ENCODE measurements at places on chromosomes 4 and X.

DNA sequence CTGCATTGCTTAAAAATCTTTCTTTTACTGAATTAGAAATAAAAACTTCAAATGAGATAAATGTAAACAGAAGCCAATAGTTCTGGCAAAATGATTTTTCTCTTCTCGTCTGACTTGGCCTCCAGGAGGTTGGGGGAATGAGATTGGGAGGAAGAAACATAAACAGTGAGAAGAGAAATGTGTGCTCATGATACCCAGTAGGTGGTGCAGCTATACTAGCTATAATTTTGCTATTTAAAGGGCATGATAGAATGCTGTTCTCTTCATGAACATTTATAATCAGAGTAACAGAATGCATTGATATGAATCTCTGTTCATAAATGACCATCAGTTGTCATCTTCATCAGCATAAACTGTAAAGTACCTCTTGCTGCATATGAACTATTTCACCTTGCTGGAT is 85.5 kb downstream of the TACR3 start:
- DNase-seq, result no peak

- no peak for DNase-seq
Measured at GRCh38 chrX:10356979-10357378, 200.2 kb downstream of the CLCN4 start.

DNA sequence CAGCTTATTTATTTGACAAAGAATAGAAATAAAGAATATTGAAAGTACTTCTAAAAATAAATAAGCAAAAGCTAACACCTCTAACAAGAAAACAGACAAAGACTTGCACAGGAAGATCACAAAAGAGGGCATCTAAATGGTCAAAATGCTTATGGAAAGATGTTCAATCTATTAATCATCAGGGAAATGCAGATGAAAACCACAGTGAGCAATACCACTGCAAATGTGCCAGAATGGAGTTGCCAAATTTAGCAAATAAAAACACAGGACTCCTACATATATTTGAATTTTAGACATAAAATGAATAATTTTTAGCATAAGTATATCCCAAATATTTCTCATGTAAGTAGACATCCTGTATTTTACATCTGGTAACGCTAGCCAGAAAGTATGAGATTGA is 56.1 kb upstream of the HPGD start:
- no peak for DNase-seq

- no peak for DNase-seq
Measured at GRCh38 chr4:144574000-144574399, 72.0 kb upstream of the HHIP start.

- DNase-seq, result no peak
Measured at GRCh38 chrX:112368371-112368770, 285.8 kb upstream of the TRPC5 start.

DNA sequence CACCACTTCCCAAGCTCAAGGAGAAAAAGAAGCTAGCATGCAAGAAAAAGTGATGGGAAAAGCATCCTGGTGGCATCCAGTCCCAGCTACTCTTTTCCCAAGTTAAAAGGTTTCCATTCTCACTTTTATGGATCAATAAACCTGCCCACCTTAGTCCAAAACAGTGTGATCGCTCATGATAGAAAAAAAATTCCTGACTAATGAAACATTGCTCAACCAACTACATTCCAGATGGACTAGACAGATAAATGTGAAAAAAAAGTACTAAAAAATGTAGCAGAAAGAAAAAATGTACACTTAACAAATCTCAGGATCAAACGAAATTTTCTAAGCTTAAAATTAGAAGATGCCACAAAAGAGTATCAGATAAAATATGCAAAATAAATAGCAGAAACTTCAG is 312.2 kb downstream of the TMA16 start:
- no peak for DNase-seq

GRCh38 chr4:152500800-152501434 is 35.0 kb downstream of the FBXW7 start:
- DNase-seq, result peak; percentile 56

DNA sequence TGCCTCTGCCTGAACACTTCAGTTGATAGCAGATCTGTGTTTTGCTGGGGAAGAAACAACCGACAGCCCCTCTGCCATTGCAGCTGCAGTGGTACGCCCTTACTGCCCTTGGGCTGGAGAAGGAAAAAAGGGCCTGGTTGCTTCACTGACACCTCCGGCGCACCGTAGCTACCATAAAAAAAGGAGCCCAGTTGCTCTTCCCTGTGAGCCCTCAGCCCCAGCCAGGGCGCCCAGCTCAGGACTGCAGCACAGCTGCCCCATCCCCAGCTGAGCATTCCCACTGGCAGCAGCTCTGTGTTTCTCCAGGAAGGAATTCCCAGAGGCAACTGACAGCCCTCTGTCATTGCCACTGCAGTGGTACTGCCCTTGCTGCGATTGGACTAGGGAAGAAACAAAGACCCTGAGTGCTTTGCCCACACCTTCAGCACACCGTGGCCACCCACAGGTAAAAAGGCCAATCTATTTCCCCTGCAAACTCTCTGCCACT is 142.7 kb downstream of the DKK2 start:
- DNase-seq, result no peak

DNA sequence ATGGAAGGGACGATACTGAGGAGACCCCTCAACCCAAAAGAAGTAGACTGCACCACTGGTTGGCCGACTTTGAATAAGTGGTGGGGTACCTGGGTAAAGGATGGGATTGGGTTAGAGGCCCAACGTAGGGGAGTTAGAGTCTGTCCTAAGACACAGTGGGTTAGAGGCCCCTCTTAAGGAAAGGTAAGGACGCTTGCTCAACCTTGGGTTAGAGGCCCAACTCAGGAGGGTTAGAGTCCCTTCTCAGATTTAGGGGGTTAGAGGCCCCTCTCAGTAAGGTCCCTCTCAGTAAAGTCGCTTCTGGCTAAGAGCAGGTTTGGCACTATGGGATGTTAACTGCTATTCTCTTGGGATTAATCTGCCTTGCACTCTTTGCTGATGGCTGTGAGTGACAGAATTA is 81.3 kb downstream of the ACOX3 start:
- no peak for DNase-seq

DNA sequence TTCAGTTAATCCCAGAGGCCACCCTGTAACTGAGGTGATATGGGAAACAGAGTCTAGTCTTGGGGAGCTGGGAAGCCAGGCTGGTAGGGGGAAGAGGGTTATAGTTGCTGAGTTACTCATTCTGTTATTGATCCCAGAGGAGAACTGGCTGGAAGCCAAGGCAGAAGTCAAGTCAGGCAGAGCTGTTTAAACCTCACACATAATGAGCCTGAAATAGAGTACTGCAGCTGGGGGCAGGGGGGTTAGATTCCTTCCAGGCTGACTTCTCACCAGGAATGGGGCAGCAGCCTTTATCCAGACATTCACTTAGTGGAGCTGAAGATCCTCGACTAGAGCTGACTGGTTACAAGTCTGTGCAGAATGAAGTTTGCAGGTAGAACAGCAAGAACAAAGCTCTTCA is 144.9 kb downstream of the C4orf33 start:
- DNase-seq, result no peak

GRCh38 chr4:105620640-105621323 is 68.4 kb downstream of the ARHGEF38 start:
- no peak for DNase-seq

GRCh38 chrX:120145295-120145925 is 13.0 kb upstream of the RHOXF2 start:
- DNase-seq, result no peak

GRCh38 chr4:54575919-54576318 is 81.8 kb upstream of the KIT start:
- DNase-seq, result no peak

GRCh38 chr4:89119166-89119565 is 7.8 kb downstream of the TIGD2 start:
- DNase-seq, result no peak

GRCh38 chrX:32532262-32532661 is 679.1 kb downstream of the DMD start:
- no peak for DNase-seq

GRCh38 chr4:125283707-125284279 is 31.0 kb upstream of the FAT4 start:
- no peak for DNase-seq

DNA sequence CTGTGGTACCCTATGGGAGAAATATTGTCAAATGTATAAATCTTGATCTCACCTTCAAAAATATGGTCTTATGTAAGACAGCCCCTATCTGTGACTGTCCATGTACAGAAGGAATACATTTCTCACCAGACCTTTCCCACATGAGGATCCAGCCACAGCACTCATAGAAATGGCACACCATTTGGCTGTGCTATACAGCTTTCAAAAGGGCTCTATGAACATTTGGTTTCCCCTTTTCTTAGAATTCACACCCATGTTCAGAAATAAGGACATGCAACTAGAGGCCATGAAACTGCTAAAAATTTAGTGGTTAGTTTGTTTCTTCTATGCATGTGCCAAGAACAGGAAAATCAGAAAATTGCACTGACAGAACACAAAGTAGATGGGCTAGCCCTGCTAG is 62.7 kb downstream of the ANTXR2 start:
- DNase-seq, result no peak

DNA sequence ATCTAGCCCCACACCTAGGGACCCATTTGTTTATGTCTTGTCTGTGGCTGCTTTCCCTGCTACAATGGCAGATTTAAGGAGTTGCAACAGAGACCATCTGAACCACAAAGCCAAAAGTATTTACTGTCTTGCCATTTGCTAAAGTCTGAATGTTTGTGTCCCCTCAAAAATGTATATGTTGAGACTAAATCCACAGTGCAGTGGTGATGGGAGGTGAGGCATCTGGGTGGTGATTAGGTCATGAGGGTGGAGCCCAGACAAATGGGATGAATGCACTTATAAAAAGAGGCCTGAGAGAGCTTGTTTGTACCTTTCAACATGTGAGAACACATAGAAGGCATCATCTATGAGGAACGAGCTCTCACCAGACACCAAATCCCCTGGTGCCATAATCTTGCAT is 137.3 kb downstream of the TMEM144 start:
- DNase-seq, result no peak

DNA sequence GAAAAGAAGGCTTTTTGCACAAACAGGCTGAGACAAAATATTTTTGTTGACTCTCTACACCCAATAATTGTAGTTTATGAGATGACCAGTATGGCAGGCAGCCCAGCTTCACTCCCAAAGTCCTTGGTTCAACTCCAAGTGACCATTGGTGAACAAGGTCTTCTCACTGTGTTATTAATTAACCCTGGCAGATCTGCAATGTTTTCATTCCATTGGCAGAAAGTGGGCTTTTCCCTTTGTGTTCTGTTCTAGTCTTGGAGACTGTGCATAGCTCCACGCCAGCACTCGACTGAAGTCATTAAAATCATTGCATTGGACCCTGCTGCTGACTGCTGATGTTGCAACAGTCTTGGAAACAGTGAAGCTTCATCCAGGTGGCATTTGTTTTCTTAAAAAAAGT is 277.3 kb upstream of the HAND2 start:
- DNase-seq, result no peak

- no peak for DNase-seq
Measured at GRCh38 chr4:126777649-126778048, 855.1 kb upstream of the INTU start.

DNA sequence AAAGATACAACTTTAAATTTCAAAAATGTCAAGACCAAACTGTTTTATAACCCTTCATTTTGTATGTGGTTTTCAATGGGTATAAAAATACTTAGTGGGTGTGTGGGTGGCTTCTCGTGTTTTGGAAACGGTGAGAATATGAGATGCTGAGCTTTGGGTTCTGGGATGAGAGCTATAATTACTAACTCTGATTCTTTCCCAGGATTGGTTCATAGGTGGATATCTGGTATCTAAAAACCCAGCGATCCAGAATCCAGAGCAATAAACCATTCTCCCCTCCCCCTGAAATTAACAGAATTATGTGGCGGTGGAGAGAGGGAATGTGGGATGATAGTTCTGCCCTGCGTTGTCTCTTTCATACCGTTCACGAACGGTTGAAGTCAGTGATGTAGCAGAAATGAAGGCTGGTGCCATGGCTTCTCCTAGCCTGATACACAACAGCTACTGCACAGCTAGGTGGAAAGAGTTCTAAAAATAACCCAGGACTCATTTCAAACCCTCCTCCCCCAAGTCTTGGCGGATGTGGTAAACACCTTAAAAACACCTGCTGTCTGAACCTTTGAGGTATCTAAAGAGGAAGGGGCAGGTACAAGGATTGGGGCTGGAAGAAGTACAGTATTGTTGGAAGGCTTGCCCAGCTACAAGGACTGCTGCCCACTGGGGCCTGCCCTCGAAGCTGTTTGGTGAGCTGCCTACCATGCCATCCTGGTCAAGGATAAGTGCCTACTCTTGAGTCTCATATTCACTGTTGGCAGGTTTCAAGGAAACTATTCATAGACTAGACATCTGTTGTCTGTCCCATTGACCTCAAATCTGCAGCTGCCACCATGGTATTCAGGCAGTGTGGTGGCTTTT is 44.5 kb downstream of the SEPTIN11 start:
- peak; percentile 54 for DNase-seq

GRCh38 chr4:166341992-166342391 is 469.0 kb downstream of the TLL1 start:
- DNase-seq, result no peak

GRCh38 chrX:77786365-77786680 is 307 bp upstream of the ATRX start:
- no peak for DNase-seq

- DNase-seq, result no peak
Measured at GRCh38 chrX:108177351-108178142, 86.0 kb downstream of the ATG4A start.

- no peak for DNase-seq
Measured at GRCh38 chr4:153296040-153296823, 48.3 kb upstream of the MND1 start.

DNA sequence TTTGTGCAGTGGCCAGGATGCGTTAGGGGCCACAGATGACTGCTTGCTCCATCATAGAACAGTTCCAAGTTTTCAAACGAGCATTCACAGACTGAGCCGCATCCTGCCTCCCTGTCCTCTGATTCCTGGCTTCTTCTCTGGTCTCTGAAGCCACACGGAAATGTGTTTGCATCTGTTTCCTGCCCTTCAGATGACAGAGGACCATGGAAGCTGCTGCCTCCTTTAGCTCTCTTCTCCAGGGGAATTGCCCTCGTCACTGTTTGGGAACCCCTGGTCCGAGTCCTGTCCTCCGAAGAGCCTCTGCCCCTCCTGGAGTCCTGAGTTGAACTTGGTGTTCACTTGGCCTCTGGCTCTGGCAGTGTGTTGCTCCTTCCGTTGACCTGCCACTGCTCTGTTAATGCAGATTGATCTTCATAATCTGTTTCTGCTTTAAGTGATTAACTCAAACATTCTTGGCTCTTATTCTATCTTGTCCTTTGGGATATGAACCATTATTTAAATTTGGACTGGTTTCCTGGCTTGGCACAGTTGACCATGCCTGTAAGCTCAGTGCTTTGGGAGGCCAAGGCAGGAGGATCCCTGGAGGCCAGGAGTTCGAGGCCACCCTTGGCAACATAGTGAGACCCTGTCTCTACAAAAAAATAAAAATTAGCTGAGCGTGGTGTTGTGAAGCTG is 96.0 kb downstream of the PTTG2 start:
- DNase-seq, result no peak

DNA sequence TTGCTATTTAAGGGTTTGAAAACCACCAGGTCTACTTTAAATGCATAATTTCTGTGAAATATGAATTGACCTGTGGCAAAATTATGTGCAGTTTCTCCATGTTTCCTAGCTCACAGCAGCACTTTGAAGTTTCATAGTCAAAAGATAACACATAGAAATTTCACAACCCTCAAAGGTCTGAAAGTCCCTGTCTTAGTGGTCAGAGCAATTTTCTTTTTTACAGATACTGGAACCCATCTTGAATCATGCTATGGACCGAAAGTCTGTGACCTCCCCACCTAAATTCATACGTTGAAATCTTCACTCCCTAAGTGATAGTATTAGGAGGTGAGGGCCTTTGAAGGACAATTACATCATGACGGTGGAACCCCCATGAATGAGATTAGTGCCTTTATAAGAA is 240.4 kb upstream of the BMP3 start:
- no peak for DNase-seq
